ENCODE measurements at places on chromosomes 13 and 19.

DNA sequence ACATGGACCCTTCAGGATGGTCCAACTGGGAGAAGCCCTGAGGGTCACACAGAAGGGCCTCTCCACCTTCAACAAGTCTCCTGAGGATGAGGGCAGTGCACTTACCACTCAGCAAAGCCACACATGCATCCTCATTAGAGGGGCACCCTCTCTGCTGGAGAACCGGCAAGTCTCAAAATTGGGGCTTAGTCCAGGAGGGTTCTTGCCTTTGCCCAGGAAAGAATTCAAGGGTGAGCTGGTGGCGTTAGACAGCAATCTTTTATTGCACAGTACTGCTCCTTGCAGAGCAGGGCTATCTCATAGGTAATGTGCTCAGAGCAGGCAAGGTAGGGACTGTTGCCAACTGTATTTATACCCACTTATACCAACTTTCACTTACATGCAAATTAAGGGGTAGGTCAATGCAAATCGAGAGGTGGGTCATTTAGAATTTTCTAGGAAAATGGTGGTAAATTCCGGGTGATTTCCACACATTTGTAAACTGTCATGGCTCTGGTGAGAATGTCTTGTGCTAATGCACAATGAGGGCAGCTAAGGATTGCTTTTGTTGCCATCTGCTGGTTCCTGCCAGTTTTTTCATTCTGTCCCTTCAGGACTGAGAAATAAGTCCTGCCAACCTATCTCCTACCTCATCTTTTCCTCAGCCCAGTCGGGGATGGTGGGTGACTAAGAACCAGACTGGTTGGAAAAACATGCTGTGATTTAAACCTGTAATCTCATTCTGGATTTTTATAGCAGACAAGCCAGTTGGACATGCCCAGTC is 27.8 kb upstream of the IGSF23 start:
- no peak for DNase-seq

DNA sequence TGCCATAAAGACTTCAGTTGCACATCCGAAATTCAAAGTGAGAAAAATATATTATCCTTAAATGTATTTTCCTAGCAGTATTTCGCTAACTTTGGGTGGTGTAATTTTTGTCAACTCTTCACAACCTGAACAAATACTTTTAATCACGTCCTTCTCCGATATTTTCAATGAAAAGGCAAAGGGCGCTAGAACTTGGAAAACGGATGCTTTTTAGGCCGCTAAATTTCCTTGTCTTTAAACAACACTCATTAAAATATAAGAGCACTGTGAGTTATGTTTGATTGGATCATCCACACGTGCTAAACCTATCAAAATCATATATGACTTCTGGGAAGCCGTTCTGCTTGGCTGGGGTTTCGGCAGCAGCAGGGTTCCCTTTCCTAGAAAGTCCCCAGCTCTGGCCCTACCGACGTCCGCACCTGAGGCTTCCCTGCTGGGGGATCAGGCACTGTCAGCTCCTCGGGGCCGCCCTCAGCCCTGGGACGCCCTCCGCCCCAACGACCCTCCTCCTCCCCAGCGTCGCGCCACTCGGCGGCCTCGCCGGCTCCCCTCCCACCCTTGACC is 462 bp upstream of the MPHOSPH8 start:
- no peak for DNase-seq

DNA sequence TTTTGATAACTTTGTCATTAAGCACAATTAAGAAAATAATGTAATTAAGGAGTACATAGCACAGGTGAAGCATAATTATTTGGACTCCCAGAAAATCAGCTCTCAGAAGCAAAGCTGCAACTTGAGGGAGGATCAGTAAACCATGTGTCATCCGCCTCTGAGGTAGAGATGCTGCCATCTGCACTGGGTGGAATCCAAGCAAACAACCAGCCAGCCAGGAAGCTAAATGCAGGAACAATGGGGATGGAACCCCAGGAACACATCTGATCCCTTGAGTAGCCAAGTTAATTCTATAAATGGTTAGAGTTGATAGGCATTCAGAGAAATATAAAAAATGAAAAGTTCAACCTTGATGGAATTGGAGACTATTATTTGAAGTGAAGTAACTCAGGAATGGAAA is 520.2 kb downstream of the RFC3 start:
- no peak for DNase-seq

- peak; percentile 74 for DNase-seq
These were observed 2.7 kb upstream of the HNRNPL start for GRCh38 chr19:38852231-38853044.

- no peak for DNase-seq
These were observed 84.3 kb upstream of the UBL3 start for GRCh38 chr13:29934531-29935308.

DNA sequence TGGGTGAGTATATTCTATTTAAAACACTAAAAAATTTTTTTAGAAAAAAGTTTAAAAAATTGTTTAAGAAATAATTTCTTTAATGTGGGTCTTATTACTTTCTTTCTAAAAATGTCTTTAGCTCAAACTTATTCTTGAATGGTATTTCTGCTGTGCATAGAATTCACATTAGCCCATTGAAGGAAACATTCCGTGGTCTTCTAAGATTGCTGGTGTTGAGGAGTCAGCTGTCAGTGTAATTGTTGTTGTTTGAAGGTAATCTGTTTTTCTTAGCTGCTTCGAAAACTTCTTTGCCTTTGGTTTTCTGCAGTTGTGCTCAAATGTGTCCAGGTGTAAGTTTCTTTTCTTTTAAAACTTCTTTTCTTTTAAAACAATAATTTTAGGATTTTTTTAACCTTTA is 85.4 kb upstream of the KLF12 start:
- DNase-seq = no peak

- no peak for DNase-seq
These were observed 114.5 kb downstream of the RXFP2 start for GRCh38 chr13:31853643-31854326.

GRCh38 chr19:913080-913748 is at the start of gene R3HDM4:
R3HDM4 (minus strand) TSS chr19:913219; CDS start chr19:913157, 62 bp downstream.
- DNase-seq = peak; percentile 83

- no peak for DNase-seq
These were observed 22.1 kb downstream of the MIPEP start for GRCh38 chr13:23867027-23867491.

- DNase-seq = no peak
These were observed 4.1 kb upstream of the C13orf46 start for GRCh38 chr13:113977976-113978375.

DNA sequence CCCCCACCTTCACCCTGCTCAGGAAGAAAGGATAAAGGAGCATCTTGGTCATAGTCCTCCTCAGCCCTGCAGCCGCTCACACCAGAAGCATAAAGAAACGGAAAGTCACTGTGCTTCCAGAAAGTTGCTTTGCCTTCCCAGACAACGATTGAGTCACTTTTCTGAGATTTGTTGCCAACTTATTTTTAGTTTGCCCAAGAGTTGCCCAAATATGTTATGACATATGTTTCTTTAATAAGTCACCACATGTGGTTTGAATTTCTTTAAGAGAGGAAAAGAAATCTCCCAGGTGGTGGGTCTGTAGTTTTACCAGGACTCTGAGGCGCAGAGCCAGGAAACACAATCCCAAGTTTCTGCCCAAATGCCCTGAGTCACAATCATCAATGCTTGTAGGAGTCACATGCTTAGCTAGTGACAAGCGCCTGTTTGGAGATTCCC is 63.4 kb upstream of the LRCH1 start:
- no peak for DNase-seq

- DNase-seq = peak; percentile 82
These were observed 21.0 kb upstream of the GDF15 start for GRCh38 chr19:18364826-18365528.

DNA sequence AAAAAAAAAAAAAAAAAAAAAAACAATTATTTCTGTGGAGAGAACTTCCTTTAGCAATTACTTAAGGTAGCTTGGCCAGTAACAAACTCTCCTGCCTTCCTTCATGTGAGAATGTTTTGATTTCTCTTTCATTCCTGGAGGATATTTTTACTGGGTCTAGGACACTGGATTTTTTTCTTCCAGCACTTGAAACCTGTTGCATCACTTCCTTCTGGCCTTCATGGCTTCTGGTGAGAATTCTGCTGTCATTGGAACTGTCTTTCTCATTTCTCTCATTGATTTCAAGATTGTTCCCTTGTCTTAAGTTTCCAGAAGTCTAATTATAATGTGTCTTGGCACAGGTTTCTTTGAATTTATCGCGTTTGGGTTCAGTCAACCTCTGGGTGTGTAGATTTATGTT is 19.3 kb upstream of the RAB20 start:
- no peak for DNase-seq

GRCh38 chr13:26017196-26017921 is 34.5 kb downstream of the SHISA2 start:
- DNase-seq = no peak

DNA sequence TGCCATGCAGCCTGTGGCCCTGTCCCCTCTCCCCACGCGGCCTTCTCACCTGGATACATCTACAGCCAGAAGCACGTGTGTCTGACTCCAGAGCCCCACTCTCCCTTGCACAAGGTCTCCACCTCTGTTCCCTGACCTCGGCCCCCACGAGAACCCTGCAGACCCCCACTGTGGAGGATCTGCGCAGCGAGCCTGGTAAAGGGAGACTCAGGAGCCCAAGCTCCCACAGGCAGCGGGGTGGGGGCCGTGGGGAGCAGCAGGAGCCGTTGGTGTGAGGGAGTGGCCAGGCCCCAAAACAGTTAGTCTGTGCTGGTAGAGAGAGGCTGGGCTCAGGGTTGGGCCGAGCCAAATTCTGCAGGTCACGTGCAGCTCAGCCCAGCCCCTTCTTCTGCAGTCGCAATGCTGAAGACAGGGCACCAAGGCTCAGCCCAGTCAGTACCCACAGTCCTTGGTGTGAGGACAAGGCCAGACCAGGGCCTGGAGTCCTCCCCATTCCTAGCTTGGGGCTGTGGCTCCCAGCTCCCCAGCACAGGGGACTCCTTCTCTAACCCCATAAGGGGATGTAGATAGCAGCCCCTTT is 28.7 kb upstream of the SLC7A10 start:
- DNase-seq = no peak

DNA sequence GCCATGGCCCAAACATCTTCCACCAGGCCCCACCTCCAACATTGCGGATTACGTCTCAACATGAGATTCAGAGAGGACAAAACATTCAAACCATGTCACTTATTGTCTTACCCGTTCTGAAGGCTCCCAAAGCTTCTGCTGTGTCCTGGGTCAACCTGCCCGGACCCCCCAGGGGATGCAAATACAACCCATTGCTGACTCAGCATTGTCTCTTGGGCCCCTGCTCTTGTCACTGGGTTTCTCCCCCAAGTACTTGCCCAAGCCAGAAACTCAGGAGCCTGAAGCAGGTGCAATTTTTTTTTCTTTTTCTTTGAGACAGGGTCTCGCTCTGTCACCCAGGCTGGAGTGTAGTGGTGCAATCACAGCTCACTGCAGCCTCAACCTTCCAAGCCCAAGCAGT is 144.5 kb downstream of the KCTD15 start:
- no peak for DNase-seq

DNA sequence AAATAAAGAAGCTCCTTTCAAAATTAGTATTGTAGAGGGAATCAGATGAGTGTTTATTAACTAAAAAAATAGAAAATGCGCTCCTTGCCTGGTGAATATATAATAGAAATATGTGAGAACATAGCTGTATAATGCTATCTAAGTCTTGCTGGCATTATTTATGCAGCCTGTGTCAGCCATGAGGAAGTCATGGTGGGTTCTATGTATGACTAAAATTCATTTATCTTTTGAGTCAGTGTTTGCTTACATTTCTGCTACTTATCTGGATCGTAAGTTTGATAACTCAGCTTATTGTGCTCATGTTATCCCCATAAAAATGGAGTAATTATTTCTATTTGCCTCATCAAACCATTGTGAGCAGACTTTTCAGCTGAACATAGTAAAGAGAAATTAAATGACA is 449.3 kb downstream of the OXGR1 start:
- no peak for DNase-seq

- DNase-seq = no peak
These were observed 39.4 kb upstream of the LMO7 start for GRCh38 chr13:75596657-75597182.

- peak; percentile 13 for DNase-seq
These were observed 9.1 kb upstream of the OLFM2 start for GRCh38 chr19:9945319-9945966.

- peak; percentile 58 for DNase-seq
These were observed 152.4 kb upstream of the ATXN8OS start for GRCh38 chr13:69955271-69955670.

DNA sequence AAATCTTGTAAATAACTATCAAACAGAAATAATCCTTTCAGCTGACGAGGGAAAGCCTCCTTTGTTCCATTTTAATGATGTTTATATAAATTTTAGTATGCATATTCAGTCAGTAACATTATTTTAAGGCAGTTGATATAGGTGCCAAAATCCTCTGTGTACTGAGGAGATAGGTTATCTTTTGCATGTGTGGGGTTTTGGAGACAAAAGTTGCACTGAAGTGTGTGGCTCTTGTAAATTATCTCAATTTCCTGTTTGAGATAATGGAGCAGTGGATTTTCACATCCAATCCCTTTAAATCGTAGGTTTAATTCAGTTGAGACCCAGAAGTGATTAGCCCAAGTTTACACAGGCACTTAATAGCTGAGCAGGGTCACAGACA is 106.6 kb downstream of the RGCC start:
- no peak for DNase-seq

DNA sequence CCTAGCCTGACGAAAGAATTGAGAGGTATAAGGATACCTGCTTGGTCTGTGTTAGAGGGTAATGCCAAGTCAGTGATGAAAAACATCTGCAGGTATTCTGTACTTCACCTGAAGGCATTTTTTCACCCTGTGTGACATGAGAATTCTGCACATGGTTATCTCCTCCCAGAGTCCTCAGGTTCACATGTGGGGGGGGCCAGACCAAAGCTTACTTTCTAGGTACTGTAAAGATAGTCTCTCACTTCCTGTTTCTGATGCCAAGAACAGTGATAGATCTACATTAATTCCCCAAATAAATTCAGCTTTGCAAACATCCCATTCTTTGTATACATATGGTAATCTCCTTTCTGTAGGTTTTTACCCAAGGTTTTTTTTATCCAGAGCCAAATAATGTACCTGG is 53.4 kb downstream of the GPC6 start:
- DNase-seq = no peak

- DNase-seq = no peak
These were observed 16.9 kb downstream of the ZC3H4 start for GRCh38 chr19:47096721-47097120.

- no peak for DNase-seq
These were observed 9.2 kb upstream of the CLC start for GRCh38 chr19:39746836-39747529.
